Activated CD4-positive, alpha-beta T cell treated with anti-CD3 and anti-CD28 coated beads, Interleukin-2, amount 50 U/mL, for 16 hours (primary cell): ENCODE measurements at places on chromosomes 3 and 15.

- DNase-seq: no peak
These were observed 35.2 kb downstream of the AAGAB start for GRCh38 chr15:67219288-67219687.

DNA sequence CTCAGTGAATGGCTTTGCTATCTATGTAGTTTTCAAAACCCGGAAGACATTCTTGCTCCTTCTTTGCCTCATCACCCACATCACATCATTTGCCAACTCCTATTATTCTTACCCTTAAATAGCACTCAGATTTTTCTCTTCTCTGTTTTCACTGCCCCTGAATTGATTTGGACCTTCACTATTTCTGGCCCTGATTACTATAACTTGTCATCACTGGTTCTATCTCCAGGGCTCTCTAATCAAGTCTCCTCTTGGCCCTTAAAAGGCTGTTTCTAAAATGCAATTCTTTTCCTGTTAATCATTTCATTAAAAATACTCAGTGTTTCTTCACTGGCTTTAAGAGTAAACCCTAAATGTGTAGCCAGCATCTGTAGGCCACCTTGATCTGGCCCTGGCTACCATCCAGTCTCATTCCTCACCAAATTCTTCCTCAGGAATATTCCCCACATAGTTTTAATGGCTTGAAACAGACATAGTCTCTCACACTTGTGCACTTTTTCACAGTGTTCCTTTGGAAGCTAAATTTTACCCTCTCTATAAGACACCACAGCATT, 437.1 kb upstream of the CBLB start:
- DNase-seq: no peak

GRCh38 chr3:150264561-150265279, 143.4 kb upstream of the TSC22D2 start:
- DNase-seq: no peak

DNA sequence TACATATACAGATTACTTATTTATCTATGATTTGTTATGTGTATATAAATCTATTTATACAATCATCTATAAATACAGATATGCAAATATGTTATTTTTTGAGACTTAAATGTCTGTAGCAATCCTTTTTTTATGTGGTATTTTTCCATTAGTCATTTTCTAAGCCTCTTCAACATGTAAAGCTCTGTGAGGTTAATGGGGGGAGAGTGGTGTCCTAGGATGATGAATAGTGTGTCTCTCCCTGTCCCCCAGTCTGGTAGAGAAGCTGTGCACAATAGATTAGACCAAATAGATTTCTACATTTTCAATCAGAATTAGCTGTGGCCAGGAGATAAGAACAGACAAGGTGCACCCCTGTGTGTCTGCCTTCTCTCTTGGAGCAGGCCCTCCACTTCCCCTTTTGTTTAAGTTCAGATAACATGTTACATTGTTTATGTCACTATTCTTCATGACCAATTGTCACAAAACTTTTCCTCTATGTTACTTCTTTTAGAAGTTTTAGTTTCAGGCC, 453.9 kb downstream of the LPP start:
- DNase-seq: no peak

- no peak for DNase-seq
These were observed 15.5 kb downstream of the ANO10 start for GRCh38 chr3:43606284-43606683.

DNA sequence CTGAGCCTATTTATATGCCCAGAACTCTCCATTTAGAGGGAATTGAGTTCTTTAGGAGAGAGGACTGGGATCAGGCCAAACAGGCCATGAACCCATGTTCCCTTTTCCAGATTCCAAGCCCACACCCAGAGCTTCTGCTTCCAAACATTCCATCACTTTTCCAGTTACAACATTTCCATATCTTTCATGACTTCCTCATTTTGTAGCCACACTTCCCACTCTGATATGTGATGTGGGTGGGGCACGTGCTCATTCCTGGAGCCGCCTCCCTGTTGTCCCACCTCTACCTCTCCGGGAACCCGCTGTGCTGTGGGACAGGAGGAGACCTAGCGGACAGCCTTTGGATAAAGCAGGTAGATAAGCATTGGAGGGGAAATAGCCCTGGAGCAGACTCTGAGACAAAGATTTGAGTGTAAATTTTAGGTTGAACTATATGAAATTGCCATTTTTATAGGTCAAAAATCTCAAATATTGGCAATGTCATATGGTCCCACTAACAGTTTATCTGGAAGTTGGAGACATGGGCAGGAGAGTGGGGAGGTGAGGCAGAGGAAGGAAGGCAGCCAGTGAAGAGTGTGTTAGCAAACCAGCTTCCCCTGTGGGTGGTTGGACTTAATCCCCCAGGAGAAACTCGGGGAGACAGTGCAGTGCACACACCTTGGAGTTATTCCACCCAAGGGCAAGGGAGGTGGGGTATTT, 31.8 kb downstream of the CYP8B1 start:
- no peak for DNase-seq
